ENCODE measurements at places on chromosomes 6 and 20.

DNA sequence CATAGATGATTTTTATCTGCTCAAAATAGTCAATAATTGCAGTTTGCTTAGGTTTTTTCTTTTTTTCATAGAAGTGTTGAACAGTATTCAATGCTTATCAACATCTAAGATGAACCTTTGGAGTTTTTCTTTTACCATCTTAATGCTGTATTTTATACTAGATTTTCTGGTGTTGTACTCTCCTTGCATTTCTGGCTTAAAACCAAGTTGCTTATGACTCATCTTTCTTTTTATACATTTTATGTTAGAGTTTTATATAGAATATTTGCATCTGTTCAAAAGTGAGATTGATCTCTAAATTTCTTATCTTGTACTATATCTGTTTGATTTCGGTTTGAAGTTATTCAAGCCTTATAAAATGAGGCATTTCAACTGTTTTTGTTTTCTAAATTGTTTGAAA lies 232.5 kb downstream of the RFPL4B start:
- DNase-seq: no peak

GRCh38 chr6:123802351-123802696 lies 1.3 kb upstream of the NKAIN2 start:
- no peak for DNase-seq

DNA sequence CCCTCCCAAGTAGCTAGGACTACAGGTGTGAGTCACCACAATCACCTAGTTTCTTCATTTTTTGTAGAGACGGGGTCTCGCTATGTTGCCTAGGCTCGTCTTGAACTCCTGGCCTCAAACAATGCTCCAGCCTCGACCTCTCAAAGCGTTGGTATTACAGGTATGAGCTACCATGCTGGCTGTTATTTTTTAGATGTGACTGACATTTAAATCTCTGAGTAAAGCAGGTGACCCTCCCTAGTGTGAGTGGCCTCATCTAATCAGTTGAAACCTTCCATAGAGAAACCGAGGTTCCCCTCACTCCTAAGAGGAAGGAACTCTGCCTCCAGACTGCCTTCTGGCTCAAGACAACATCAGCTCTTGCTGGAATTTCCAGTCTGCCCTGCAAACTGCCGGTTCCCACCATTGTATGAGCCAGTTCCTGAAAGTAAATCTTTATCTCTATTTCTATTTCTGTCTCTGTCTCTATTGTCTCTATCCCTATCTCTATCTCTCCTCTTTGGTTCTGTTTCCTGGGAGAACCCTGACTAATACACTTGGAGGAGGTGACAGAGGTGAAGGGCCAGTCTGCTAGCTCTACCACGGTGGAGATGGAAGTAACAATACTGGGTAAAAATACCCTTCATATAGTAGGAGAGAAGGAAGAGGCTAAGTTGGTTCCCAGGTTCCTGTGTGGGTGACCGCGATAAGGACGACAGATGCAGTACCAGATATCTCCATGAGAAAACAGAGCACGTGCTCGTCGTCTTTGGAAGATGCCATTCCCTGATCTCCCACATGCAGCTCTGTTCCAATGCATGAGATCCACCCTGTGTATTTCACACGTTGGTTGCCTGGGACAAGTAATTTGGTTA lies 81.0 kb downstream of the MYB start:
- no peak for DNase-seq

- no peak for DNase-seq
These were observed 18.1 kb upstream of the PTPN1 start for GRCh38 chr20:50491926-50492634.

DNA sequence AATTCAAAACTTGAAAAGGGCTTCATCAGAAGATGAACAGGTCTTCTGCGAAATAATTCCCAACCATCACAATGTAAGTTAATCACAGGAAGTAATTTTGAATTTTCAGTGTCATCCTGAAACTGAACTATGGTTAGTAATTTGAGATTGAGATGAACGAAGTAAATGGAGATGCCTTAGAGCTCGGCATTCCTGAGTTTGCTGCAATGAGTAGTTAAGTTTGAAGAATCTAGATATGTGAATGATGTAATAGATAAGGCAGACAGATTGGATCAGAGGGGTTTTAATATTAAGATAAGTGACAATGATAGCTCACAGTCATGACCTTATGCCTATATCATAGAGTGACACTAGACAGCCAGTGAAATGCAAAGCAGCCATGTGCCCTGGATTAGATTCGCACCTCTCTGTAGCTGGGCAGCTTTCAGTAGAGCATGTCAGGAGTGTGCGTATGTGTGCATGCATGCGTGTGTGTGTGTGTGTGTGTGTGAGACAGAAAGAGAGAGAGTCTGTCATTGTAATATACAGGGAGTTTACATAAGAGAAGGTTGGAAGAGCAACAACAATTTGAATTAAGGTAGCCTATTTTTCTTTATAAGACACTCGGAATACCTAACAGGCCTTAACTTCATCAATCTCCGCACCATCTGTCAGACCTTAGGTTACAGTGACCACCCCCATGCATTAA lies 233.0 kb downstream of the GMPR start:
- no peak for DNase-seq

DNA sequence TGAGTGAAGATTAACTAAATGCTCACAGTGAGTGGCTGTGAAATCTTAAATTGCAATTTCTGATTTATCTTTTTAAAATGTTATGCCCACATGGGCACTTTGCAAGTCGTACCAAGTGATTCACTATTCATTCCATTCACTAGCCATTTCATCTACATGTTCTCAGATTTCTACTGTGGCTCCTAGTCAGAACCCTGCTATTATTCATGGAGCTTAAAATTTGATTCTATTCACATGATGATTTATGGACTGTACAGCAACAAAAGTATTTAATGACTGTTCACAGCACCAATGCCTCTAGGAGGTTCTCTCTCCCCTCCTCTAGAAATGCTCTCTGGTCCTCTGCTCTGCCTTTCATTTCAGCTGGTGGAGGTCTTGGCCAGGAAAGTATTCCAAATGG lies 133.5 kb upstream of the MAP3K7 start:
- no peak for DNase-seq

DNA sequence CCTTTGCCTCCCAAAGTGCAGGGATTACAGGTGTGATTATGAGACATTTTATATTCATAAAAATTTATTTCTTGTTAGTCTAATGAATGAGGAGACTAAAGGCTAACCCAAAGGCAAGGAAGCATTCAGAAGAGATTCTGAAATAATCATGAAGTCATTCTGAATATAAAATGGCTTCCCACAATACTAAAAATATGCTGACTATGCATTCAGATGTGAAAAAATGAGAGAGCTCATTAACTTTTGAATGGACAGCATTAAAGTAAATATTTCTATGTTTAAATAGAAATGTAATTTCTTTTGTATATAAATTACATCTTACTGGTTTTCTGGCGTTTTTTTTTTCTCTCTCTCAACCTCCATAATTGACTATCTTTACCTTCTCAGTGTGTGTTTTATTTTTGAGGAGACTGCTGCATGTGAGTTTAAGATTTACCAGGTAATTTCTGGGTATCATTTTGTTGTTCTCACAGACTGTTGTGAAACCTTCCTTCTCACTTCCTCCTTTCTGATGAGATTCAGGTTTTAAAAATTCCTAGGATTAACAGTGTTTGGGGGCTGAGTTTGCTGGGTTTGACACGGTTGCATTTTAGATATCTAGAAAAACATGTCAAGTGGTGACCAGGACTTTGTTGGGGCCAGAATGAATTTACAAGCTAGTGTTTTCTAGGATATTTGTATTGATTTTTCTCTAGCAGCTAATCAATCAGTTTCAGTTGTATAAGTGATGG lies 316.6 kb downstream of the CDKAL1 start:
- DNase-seq: no peak

GRCh38 chr6:135161411-135162395 lies 19.4 kb upstream of the MYB start:
- no peak for DNase-seq

GRCh38 chr20:20213526-20214121 lies 154.3 kb upstream of the INSM1 start:
- DNase-seq: no peak

- DNase-seq: no peak
These were observed 85.7 kb downstream of the DST start for GRCh38 chr6:56556751-56557540.

- DNase-seq: no peak
These were observed 201.5 kb upstream of the KCNQ5 start for GRCh38 chr6:72420409-72420808.

- DNase-seq: no peak
These were observed 164.2 kb upstream of the PLN start for GRCh38 chr6:118383924-118384323.

GRCh38 chr20:34724172-34724571 lies 20.0 kb downstream of the TP53INP2 start:
- DNase-seq: no peak

- no peak for DNase-seq
These were observed 127.0 kb downstream of the PACRG start for GRCh38 chr6:162854734-162855191.

- DNase-seq: no peak
These were observed 94.5 kb upstream of the F13A1 start for GRCh38 chr6:6414931-6415330.

GRCh38 chr6:34273242-34273805 lies 24.5 kb upstream of the SMIM29 start:
- no peak for DNase-seq

DNA sequence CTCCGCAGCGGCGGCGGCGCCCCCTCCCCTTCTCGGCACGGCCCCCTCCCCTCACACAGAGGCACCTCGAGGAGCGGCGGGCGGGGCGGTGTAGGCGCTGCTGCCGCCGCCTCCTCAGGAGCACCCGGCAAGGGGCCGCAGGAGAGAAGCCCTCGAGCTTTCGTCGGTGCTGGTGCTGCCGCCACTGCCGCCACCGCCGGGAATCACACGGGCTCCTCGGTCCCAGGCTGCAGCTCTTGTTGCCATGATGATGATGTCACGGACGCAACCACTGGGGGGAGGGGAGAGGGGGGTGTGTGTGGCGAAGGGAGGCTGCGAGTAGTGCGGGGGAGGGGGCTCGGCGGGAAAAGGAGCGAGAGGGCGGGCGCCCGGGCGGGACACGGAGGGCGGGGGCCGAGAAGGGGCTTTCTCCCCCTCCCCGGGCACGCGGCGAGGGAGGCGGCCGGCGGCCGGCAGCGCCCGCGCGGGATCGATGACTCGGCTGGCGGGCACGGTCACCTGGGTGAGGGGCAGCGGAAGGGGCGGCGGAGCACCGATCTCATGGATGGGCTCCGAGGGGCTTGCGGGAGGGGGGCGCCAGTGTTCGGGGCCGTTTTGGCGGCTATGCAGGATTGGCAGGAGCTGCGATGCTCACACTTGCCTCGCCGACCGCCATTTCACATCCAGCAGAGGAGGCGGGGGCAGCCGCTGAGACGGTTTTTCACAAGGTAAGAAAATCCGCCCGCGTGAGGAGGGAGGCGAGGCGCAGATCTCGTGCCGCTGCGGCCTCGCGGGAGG lies at the start of gene REV3L:
Gene REV3L (minus strand): TSS at position 260 of the 777 bp plus-strand sequence. CDS start 330 bp downstream, outside the sequence.
- DNase-seq: no peak

- DNase-seq: no peak
These were observed at the start of gene OGFR for GRCh38 chr20:62804627-62805154. Gene OGFR (plus strand): TSS chr20:62804835. CDS start chr20:62804860, 25 bp downstream.

DNA sequence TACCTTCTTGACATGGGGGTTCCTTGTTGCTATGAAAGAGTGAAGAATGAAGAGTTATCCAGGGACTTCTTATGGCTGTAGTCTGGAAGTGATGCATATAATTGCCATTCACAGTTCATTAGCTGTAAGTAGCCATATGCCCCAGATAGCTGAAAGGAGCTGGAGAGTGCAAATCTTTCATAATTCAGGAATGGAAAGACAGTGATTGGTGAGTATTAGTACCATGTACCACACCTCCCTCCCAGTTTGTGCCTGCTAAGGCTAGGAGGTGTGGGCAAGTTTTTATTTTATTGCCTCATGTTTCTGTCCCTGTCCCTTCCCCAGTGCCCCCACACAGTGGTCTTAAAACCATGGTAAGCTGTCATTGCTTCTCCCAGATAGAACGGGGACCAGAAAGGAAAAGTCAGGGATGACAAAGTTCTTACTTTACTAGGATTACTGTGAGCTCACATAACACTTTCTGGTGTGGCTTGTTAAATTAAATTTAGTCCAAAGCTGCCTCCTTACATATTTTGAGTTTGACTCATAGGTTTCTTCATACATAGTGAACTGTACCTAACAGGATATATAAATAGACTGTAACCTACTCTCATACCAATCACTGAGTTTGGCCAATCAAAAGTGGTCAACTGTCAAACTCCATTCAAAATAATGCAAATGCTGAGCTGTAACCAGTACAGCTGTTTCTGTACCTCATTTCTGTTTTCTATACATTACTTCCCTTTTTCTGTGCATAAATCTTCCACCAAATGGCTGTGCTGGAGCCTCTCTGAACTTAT lies 119.4 kb downstream of the RFPL4B start:
- DNase-seq: no peak

DNA sequence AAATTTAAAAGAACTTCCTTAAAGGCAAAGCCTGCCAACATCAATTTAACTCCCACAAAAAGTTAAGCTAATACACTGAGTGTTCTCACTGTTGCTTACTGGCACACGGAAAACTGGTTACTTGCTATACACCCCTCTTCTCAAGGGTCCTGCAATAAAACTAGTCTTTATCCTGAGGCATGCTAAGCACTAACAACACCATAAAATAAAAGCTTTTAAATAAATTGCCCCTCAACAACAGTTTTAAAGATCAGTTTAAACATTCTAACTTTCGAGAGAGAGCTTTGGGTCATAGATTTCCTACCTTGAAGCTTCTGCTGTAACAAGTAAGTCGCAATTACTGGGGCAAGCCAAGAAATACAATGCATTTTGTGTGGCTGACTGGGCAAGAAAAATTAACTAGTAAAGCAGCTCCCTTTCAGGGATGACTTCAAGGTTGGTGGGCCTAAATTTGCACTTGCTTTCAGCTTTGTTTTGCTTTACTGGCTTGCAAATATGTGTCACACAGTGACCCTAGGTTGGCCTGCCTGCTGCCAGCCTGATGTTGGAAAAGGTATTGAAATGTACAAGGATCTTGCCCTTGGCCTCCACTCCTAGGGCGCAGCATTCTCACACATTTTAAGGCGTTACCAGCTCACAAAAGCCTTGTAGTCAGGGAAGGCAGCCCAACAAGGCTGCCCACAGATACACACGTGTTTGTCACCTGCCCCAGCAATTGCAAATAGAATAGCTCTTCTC lies 4.0 kb upstream of the HEY2 start:
- DNase-seq: no peak

GRCh38 chr6:140590641-140591040 lies 1216.2 kb upstream of the CITED2 start:
- no peak for DNase-seq

DNA sequence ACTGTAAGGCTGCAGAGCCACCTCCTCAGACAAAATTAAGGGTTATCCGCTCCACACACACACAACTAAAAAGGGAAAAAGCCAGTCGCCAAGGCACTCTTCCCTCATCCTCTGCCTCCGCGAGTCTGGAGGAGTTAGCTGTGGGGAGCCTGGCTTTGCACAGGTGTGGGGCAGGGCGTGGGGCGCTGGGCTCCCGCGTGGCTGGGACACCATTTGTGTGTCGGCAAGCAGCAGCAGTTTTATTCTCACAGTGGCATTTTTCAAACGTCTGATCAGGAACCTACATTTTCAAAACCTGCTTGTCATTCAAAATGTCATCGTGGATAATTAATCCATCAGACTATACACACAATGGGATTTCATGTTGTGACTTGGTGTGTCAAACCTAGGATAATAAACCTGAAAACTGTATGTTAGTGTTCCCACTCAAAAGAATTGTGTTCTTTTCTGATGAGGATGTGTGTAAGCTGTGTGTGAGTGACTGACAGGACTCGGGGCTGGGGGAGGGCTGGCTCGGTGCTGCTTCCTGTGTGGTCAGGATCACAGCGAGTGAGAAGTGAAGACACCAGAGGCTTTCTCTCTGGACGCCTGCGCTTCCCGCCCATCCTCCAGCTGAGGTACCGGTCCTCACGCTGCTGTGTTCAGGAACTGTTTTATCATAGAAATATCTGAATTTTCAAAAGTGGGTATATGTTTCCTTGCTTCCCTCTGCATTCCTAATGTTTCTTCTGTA lies 83.1 kb downstream of the IRF4 start:
- DNase-seq: no peak
